ENCODE measurements at places on chromosomes 11 and 22. TPM values are rescaled to one million over a fixed set of nuclear protein-coding genes. Genes with fewer than 3 reads are reported as not detected.
A peak's percentile ranks its signal among the peaks of the same experiment; 100 is the strongest.

DNA sequence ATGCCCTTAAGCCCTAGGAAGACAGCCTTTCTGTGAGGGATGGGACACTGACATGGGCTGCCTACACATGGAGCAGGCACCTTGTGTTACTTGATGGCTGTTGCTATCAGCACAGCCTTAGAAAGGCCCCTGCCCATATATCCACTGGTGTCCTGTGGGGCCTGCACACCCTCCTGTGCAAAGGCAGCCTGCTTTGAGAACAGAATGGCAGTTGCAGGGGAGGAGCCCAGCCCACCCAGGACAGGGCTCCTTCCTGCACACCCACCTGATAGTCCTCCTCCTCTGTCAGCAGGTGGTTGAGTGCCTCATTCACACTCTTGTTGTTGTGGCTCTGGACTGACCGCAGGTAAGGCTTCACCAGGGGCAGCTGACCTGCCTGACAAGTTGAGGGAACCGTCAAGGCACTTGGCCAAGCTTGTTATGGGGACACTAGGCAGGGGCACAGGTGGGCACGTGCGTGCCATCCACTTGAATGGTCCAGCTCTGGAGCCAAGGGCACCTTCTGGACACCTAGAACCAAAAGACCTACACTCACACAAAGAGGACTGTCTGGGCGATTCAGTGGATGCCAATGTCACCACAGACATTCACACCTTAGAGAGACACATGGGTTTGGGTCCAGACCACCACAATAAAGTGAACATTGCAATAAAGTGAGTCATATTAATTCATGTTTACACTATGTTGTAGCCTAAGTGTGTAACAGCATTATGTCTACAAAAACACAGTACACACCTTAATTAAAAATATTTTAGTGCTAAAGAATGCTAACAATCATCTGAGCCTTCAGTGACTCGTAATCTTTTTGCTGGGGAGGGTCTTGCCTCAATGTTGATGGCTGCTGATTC lies 9.4 kb upstream of the SLC25A1 start:
- H3K36me3 ChIP-seq: no peaks in the 10 kb centered on the region
- H3K4me3 ChIP-seq: no peak overlapping the region
- H3K27me3 ChIP-seq: no peaks in the 10 kb centered on the region
- no peak for DNase-seq
- peaks cover 11% of the 10 kb centered on the region for H3K4me1 ChIP-seq

DNA sequence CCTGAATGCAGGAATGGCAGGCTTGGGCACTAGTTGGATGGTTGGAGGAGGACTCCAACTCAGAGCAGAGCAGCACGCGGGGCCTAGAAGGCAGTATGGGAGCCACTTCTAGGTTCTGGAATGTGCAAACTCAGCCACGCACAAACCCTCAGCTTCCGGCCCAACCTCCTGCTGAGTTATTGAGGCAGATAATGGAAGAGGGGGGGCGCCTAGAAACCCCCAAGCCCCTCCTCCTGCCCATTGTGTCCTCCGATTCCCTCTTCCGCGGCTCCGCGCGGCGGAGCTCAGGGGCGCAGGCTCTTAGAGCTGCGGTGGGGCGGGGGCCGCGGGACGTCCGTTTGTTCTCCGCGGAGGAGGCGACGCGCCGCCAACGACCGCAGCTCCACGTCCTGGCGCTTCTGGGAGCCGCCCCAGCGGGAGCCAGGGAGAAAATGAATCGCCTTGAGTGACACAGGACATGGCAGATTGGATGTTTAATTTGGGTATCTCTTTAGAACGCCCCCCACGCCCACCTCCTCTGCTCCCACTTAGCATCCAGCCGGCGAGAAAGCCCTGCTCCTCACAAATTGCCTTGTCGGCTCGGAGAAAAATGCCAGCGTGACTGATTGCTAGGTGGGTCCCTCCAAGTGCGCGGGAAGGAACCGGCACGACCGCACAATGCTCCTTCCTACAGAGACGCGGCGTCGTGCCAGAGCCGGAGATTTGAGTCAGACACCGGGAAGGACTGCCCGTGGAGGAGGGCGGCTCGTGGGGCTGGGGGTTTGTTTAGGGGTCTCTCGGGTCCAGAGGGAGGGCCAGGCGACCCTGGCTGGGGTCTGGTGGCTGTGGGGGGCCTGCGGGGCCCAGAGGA lies 144.6 kb downstream of the NECTIN1 start:
- peak overlapping the region; percentile 76 for H3K4me3 ChIP-seq
- no peak for DNase-seq
- peaks cover 4% of the 10 kb centered on the region for H3K27me3 ChIP-seq
- H3K27ac ChIP-seq: no peak overlapping the region
- H3K36me3 ChIP-seq: no peaks in the 10 kb centered on the region

GRCh38 chr11:560305-561147 lies at the start of the genes LMNTD2 and RASSF7:
Gene LMNTD2, minus strand, starts transcription at chr11:560738. Its CDS starts 22 bp downstream, at chr11:560716.
Gene RASSF7, plus strand, starts transcription at chr11:560970. Its CDS starts 799 bp downstream, at chr11:561769.
- H3K4me1 ChIP-seq: peaks cover 13% of the 10 kb centered on the region
- peak within 1 kb of the TSS; percentile 78 for H3K4me3 ChIP-seq
- H3K27me3 ChIP-seq: peaks cover 12% of the 10 kb centered on the region

Gene SGSM1
- not detected for total RNA-seq

Gene SPON1
- total RNA-seq: 0.05 TPM

Gene HTR3B
- not detected for total RNA-seq
